ENCODE measurements at places on chromosomes 2 and 18.
A peak's percentile ranks its signal among the peaks of the same experiment; 100 is the strongest.

DNA sequence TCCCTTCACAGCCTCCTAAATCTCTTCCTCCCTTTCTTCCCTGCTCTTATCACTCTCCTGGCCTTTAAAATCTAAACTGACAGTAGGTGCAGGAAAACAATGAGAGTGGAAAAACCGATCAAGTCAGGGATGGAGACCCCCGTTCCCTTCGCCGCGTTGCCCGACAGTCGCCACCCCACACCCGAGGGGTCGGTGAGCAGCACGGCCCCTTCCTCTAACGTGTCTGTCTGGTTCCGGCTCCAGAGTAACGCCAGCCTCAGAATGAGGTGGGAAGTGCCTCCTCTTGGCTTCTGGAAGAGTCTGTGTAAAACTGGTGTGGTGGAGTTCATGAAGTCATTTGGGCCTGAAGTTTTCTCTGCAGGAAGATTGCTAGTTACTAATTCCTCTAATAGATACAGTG, 138.6 kb downstream of the NFATC1 start:
- no peak for DNase-seq

DNA sequence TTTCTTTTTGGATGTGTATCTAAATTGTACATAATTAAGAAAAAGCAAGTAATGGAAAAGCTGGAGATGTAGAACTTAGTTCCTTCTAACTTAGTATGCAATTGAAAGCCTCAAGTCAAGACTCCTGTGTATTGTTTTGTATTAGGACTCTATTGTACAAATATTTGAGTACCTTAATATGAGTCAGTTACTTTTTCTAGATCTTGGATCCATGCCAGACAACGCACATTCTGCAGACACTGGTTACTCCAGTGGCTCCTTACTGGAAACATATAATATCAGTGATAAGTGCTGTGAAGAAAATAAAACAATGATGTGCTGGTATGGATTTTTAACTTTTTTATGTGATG, 1.5 kb downstream of the SLC39A10 start:
- DNase-seq: no peak

GRCh38 chr2:64234150-64234549, 89.9 kb upstream of the PELI1 start:
- no peak for DNase-seq

DNA sequence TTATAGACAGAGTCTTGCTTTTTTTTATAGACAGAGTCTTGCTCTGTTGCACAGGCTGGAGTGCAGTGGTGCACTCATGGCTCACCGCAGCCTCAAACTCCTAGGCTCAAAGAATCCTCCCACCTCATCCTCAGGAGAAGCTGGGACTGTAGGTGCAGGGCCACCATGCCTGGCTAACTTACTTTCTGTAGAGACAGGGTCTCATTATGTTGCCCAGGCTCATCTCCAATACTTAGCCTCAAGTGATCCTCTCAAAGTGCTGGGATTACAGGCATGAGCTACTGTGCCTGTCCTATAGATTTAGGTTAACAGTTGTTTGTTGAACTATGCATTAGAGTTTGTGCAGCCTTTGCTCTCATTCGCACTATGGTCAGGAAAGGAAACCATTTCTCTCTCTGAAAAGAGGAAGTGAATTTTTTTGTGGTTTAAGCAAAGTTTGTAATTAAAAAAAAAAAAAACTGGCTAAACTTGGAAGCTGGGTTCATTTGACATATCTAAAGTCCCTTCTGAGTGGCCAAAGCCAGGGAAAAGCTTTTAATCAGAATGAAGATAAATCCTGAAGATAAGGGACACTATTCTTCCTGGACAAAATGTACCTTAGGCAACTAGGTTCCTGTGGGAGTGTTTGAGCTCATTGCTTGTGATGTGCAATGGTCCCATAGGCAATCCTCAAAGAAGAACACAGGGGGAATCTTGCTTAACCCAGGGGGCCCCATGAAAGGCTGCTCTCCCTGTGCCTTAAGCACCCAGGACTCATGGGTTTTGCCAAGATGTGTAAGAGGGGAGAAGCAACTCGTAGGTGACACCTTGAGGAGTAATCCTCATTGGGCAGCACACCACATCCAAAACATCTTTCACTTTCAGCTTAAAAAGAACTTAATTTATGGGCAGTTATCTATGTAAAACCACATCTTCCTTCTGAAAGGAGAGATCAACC, 201.7 kb downstream of the MREG start:
- DNase-seq: no peak

DNA sequence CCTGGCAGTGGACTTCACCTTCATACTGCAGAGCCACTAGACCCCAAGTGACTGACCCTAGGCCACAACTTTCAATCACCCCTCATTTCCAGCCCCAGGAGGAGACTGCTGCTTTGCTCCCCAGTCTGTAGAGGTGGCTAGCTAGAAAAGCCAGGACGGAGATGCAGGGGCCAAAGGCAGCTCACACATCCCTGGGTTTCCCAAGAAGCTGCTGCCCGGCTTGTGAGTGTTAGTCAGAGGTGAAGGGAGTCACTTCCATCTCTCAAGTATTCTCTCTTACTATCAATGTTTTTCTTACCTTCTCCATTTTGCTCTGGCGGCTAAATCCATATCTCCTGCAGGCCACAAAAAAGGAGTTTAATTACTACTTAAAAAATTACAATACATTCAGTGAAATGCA, 36.2 kb downstream of the CCDC93 start:
- DNase-seq: no peak

DNA sequence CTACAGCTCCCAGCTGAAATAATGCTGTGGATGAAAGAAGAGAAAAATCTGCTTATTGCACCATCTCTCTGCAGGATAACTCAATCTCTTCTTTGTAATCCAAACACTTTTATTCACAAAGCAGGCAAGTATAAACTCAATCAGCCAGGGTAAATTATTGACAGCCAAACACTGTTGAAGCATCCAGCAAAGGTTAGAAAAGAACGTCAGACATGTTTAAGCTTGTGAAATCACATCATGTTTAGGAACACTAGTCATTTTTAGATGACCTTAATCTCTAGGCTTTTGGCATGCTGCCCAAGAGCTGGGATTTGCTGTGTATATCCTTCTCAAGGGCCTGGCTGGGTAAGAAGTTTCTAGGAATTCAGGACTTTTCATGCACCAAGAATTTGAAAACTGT, 1148.1 kb upstream of the FANCL start:
- DNase-seq: no peak

DNA sequence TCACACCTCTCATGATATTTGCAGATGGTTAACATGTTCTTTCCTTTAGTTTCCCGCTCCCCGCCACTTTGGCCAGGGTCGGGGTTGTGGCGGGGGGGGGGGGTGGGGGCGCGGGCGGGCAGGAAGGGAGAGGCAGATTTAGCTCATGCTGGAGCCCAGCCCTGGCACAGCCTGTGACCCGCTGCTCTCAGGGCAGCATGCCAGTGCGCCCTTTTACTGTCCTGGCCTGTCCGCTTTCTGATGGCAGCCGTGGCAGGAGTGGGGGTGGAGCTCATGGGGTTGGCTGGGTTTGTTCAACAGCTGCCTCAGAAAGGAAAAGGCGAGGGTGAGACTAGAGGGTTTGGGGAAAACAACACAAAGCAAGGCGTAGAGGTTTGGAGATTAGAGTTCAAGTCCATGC, 56.1 kb downstream of the TNP1 start:
- no peak for DNase-seq

DNA sequence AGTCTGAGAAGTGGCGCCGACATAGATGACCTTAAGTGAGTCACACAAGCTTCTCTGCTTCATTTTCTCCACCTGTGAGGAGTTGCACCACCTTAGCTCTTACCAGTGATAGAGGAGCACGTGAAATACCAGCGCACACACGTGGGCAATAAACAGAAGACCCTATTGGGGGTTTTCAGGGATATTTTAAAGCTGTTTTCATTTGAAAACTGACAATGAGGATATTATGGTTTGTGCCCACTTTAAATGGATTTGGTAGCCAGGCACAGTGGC, 47.3 kb upstream of the FZD7 start:
- DNase-seq: no peak

GRCh38 chr2:111157798-111158197, 37.1 kb downstream of the BCL2L11 start:
- DNase-seq: no peak

- DNase-seq: no peak
Observed at GRCh38 chr18:12867441-12868123, 16.5 kb downstream of the PTPN2 start.

- DNase-seq: peak; percentile 95
Observed at GRCh38 chr2:99559075-99559662, 69.4 kb upstream of the REV1 start.

DNA sequence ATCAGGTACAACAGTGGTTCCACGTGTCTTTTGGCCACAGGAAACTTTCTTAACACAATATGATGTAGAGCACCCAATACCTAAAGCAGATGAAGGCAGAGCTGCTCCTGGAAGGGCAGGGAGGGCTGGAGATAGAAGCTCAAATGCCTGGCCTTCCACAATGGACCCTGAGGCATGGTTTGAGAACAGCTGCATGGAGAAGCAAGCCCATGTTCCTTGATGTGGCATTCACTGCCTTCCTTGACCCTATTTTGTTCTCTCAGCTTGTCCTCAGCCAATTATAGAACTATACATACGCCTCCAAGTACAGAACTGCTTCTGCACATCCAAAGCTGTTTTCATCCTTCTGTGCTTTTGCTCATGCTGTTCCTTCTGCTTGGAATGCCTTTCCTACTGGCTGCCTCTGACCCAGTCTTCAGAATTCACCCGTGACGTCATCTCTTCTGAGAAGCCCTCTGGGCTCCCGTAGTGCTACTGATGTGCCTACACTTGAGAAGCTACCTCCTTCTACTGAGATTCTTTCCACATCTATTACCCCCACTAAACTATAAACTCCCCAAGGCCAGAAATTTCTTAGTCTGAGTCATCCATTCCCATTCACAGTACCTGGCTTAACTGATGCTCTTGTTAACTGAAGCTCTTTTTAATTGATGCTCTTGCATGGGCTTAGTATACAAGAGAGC, 69.9 kb downstream of the CHRNA1 start:
- DNase-seq: no peak

GRCh38 chr2:128291161-128291843, 27.4 kb downstream of the HS6ST1 start:
- DNase-seq: no peak

DNA sequence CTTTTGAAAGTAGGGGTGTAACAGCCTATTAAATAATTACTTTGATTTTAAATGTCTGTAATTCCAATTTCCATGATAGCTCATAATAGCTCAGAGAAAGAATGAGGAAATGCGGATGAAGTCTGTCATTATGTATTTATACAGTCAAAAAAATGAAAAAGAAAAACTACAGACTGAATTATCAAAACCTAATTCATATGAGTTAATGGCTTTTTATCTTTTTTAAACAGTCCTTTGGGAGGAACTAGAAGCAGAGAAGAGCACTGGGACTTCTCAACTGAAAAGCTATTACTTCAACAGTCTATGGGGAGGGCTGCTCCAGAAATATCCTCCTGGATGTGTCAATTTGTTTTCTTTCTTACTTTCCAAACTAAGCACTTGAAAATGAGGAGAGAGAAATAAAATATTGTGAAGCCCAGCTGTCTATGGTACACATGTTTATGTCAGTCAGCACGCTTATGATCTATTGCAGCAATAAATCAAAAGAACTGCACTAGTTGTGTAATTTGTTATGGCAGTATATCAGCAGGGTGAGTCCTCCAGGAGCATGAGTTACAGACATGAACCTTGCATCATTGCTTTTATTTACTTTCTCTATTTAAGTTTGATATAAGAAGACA, 1550.2 kb downstream of the LRP1B start:
- DNase-seq: no peak

GRCh38 chr18:47558110-47558750, 306.8 kb upstream of the SKOR2 start:
- DNase-seq: no peak
